HEK293T (cell line): ENCODE measurements at places on chromosomes 7 and 10.

DNA sequence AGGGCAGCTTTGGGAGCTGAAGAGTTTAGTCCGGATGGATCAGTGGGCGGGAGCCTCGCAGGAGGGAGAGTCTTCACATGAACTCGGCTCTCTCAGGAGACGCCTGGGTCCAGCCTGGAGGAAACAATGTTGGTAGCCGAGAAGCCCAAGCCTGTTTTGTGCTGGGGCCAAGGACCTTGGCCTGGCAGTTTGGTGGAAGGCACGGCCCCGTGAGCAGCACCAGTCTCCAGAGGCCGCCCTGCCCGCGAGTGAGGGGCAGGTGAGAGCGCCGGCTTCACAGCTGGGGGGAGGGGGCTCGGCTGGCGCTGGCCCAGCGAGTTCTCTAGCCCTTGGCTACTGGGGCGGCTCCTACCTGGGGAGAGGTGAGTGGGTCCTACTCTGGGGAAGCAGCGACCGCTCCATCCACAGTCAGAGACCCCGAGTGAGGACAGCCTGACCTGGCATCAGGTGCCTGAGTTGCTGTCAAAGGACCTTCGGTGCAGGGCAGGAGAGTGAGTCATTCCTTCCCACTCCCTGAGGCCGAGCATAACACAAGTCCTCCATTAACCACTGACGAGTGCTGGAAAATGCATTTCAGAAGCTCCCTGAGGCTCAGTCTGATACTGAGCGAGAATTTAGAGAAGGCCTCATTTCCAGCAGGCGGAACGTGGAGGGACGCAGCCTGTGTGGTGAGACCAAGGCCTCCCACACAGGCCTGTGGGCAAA is 89.3 kb upstream of the DIP2C start:
- DNase-seq = no peak

- DNase-seq = no peak
These were observed 194.4 kb upstream of the IMMP2L start for GRCh38 chr7:111756687-111757178.

GRCh38 chr10:8639486-8640185 is 585.1 kb downstream of the GATA3 start:
- no peak for DNase-seq

GRCh38 chr10:132383751-132384196 is 13.2 kb upstream of the PWWP2B start:
- no peak for DNase-seq

DNA sequence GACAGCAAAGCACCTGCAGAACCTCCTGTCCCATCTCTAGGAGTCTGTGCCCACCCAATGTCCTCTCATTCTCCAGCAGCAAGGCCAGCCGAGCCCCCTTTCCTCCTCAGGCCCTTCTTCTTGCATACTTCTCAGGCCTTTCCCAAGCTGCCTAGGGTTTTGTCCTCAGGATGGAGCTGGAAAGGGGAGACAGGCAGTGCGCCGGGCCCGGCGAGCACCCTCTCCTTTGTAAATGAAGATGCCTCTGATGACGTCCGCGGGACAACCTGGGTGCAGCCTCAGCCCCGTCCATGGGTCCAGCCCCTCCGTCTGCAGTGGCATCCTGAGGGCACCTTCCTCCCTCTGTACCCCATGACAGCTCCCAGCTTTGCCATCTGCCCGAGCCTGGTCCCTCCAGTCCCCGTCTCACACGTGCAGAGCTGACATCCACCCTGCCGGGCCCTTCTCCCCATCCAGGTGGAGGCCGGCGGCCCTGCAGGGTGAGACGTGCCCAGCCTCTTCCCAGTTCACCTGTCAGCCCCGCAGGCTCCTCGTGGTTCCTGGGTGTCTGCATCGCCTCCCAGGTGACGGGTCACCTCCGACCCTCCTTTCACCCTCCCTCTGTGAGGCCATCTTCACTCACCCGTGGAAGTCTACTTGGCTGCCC is 36.4 kb downstream of the JAKMIP3 start:
- DNase-seq = no peak

- no peak for DNase-seq
These were observed 19.4 kb downstream of the ZMIZ2 start for GRCh38 chr7:44767912-44768627.

DNA sequence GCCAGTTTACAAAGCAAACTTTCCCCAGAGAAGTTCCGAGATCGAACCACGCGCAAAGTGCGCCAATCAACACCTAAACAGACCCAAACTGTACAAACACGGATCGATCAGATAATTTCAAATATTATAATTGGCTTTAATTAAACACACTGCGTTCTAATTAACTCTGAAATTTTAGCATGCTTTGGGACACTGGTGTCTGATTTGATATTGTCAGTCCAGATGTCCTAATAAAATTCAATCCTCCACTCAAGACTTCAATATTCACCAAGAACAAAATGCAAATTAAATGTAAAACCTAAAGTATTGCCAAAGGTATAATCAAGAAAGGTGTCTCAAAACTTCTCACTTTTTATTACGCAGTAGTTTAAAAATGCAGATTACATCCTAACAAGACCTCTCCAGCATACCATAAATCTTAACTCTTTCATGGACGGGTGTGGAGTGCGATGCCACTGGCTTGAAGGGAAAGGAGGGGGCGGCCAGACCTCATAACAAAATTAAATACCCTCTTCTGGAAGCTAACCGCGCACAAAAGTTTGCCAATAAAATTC is 5.9 kb upstream of the EBF3 start:
- DNase-seq = no peak

- no peak for DNase-seq
These were observed 60.9 kb upstream of the NKX6-2 start for GRCh38 chr10:132846631-132847415.
